ENCODE measurements at places on chromosomes 13 and 19.

DNA sequence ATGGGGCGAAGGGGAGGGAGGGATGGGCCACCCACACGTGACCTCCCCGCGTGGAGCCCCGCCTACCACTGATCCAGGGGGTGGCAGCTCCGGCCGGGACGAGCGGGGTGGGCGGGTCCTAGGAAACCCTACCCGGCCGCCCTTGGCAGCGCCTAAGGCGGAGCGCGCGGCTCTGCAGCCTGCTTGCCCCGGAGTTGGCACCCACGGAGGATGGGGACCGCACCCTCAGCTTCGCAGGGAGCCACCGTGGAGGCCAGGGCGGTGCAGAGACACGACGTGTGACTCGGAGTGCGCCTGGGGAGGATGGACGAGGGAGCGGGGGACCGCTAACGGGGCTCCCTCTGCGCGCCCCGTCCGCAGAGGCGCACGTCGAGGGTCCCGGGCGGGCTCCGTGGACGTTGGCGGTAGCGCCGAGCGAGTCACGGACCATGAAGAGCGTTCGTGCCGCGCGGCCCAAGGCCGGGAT lies at the start of gene RGS9BP:
RGS9BP (plus strand) TSS at position 129 of the 466 bp plus-strand sequence. CDS start 416 bp downstream, outside the sequence.
- DNase-seq = peak; percentile 86

- DNase-seq = no peak
Observed at GRCh38 chr19:43126720-43127119, 44.2 kb upstream of the PSG2 start.

DNA sequence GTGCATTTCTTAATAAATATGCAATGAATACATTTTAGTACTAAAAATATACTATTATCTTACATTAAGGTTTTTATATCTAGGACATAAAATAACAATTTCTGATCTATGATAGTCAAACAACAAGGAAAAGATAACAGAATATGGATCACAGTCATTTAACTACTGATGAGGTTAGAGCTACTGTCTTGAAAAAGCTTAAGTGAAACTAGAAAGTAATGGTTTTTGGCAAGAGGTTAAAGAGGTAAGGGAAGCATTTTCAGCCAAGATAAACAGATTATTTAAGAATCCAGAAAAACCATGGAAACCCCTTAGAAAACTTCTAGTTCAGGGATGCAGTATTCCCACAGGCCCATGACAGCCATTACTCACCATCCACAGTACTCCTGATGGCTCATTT lies 787.4 kb downstream of the DACH1 start:
- DNase-seq = no peak

- no peak for DNase-seq
Observed at GRCh38 chr13:41199079-41199478, 4.7 kb upstream of the KBTBD7 start.

GRCh38 chr13:113625965-113626721 lies 31.9 kb downstream of the ATP4B start:
- DNase-seq = no peak

GRCh38 chr13:28584873-28585381 lies 74.0 kb upstream of the POMP start:
- DNase-seq = no peak

GRCh38 chr13:111303559-111303958 lies 16.9 kb upstream of the TEX29 start:
- DNase-seq = no peak

GRCh38 chr19:52666506-52666905 lies 28.4 kb upstream of the ZNF83 start:
- no peak for DNase-seq

- no peak for DNase-seq
Observed at GRCh38 chr13:110466266-110466915, 95.1 kb downstream of the RAB20 start.

DNA sequence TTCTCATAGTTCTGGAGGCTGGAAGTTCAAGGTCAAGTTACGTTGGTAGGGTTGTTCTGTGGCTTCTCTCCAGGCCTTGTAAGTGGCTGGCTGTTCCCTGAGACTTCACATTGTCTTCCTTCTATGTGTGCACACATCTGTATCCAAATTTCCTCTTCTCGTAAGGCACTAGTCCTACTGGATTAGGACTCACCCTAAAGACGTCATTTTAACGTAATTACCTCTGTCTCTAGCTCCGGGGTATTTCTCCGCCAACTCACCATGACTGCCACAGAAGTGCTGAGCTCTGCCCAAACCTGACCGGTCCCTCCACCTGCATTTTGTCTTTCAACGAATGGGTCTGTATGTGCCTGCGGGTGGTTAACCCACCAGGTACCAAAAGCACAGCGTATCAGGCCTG lies 8.7 kb upstream of the SYDE1 start:
- no peak for DNase-seq

GRCh38 chr19:49775742-49776370 lies 9.1 kb downstream of the AP2A1 start:
- no peak for DNase-seq

DNA sequence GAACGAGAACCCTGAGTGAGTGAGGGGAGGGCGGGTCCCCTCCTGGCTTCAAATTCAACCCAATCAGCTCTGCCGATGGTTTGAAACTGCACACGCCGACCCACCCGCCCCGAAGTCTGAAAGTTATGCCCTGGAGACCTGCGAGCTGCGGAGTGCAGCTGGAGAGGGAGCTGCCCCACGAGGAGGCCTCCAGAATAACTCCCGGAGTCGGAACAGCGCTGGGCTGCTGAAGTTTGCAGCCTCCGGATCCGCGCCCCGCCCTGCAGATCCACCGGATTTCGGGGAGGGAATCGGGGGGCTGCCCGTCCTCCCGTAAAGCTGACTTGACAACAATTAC lies 7.0 kb downstream of the POU4F1 start:
- no peak for DNase-seq

Measured in MG63 (cell line).